Mesendoderm (in vitro differentiated cells): ENCODE measurements at places on chromosomes 6 and 20.

- no peaks in the 10 kb centered on the region for H3K27me3 ChIP-seq
- no peak overlapping the region for H3K27ac ChIP-seq
- no peak for DNase-seq
- no peaks in the 10 kb centered on the region for H3K36me3 ChIP-seq
Measured at GRCh38 chr6:439641-440167, 48.2 kb downstream of the IRF4 start.

- H3K4me1 ChIP-seq: no peaks in the 10 kb centered on the region
- DNase-seq: no peak
- H3K36me3 ChIP-seq: peaks cover 4% of the 10 kb centered on the region
- H3K27me3 ChIP-seq: no peaks in the 10 kb centered on the region
Measured at GRCh38 chr20:17609811-17610377, 40.0 kb downstream of the DSTN start.

DNA sequence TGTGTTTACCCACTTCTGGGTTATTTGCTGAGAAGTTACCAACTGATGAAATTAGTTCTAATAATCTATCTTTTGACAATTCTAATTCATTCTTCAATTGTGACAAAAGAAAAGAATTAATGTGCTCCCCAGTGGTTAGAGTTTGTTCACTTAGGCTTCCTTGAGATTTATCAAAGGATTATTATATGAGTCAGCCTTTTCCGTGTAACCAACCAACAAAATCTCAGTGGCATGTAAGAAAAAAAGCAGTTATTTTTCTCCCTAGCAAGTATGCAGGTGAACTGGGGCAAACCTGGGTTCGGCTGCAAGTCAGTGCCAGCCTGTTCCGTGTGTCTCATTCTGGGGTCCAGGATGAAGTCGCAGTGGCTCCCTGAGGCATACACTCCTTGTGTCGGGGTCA is 28.8 kb upstream of the HIVEP1 start:
- H3K27me3 ChIP-seq: no peaks in the 10 kb centered on the region
- H3K36me3 ChIP-seq: no peaks in the 10 kb centered on the region
- no peak for DNase-seq
- no peak overlapping the region for H3K4me3 ChIP-seq
- H3K4me1 ChIP-seq: no peaks in the 10 kb centered on the region

GRCh38 chr6:157430834-157431233 is 49.8 kb downstream of the ZDHHC14 start:
- no peaks in the 10 kb centered on the region for H3K27me3 ChIP-seq
- H3K36me3 ChIP-seq: no peaks in the 10 kb centered on the region
- no peaks in the 10 kb centered on the region for H3K4me1 ChIP-seq
- DNase-seq: no peak
- H3K4me3 ChIP-seq: no peak overlapping the region
- no peak overlapping the region for H3K27ac ChIP-seq

GRCh38 chr6:119647309-119647708 is 297.7 kb upstream of the MAN1A1 start:
- no peak overlapping the region for H3K27ac ChIP-seq
- DNase-seq: no peak
- H3K36me3 ChIP-seq: no peaks in the 10 kb centered on the region
- H3K4me1 ChIP-seq: no peaks in the 10 kb centered on the region
- H3K4me3 ChIP-seq: no peak overlapping the region
- H3K27me3 ChIP-seq: no peaks in the 10 kb centered on the region

DNA sequence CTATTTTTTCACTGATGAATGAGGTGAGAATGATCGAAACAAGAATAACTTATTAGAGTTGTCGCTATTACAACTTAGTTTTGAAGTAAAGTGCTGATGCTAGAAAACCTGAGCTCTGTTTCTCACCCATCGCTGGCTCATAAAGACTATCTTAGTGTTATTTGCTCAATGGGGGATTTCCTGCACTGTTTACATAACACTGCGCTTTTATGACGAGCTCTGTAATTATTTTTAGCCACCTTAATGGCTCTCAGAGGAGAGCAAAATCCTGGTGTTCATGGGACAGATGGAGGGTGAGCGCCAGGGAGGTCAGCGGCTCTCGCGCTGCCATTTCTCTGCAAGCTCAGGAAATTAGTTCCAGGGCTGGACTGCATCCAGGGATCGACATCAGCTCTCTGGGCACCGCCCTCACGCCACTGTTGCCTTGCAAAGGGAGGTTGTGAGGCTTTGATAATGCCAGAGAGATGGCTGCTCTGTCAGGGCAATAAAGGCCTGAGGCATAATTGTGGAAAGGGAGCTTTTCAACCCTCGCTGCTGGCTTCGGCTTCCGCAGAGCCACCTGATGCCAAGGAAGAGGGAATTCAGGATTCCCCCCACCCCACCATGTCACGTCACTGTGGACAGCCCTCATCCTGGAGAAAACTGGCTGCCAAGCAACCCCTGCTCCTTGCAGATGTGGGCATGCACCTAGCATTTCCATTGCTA is 72.0 kb downstream of the DACT2 start:
- no peaks in the 10 kb centered on the region for H3K27me3 ChIP-seq
- H3K4me1 ChIP-seq: no peaks in the 10 kb centered on the region
- no peak overlapping the region for H3K27ac ChIP-seq
- H3K4me3 ChIP-seq: no peak overlapping the region
- no peaks in the 10 kb centered on the region for H3K36me3 ChIP-seq

- H3K4me1 ChIP-seq: peaks cover 8% of the 10 kb centered on the region
- no peak overlapping the region for H3K27ac ChIP-seq
- H3K36me3 ChIP-seq: no peaks in the 10 kb centered on the region
- H3K27me3 ChIP-seq: no peaks in the 10 kb centered on the region
Measured at GRCh38 chr6:43941174-43941573, 171.2 kb downstream of the VEGFA start.

DNA sequence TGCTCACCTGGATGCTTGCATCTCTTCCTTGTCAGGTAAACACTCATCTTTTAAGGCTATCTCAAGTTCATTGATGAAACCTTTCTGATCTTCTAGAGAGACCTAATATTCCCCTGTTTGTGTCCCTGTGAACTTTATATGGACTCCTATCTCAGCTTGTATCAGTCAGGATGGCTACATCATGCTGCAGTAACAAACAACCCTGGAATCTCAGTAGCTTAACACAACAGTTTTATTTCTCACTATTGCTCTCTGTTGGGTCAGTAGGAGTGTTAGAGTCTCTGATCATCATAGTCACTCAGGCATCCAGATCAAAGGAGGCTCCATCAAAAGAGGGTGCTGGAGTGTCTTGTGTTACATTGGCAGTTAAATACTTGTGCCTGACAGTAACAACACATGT is 12.2 kb upstream of the C2 start:
- H3K4me1 ChIP-seq: no peaks in the 10 kb centered on the region
- no peak overlapping the region for H3K27ac ChIP-seq
- no peaks in the 10 kb centered on the region for H3K36me3 ChIP-seq
- no peaks in the 10 kb centered on the region for H3K27me3 ChIP-seq

DNA sequence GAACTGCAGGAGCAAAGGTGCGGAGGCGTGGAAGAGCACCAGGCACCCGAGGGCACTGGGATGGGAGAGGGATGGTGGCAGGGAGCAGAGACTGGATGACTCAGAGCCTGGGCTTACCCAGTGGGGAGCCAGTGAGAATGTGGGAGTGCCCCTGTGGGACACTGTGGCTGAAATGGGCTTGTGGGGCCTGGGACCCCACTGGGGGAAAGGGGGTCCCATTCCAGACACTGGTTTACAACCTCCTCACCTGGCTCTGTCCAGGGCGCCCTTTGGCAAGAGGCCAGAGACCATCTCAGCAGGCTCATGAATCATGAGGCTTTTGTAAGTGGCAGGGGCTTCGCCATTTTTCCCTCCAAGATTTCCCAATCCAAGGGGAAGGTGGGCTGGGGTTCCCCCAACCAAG is 124.0 kb upstream of the MAFB start:
- H3K4me3 ChIP-seq: no peak overlapping the region
- no peak for DNase-seq
- H3K4me1 ChIP-seq: no peaks in the 10 kb centered on the region
- H3K27me3 ChIP-seq: no peaks in the 10 kb centered on the region

DNA sequence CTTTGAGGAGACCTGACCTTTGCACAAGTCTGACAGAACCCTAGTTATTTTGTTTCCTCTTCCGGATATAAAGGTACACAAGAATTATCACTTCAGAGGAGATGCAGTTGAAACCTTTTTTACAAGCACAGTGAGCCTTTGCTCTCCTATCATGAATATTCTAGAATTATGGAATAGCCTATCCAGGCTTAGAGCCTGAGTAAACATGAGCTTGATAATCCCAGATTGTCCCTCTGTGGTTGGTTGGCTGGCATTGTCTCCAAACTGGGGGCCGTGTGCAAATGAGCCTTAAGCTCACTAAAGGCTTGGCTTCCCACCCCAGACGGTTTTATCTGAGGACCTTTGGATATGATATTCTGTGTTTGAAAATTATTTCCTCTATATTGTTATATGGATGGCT is 32.0 kb downstream of the BTBD3 start:
- H3K27me3 ChIP-seq: no peaks in the 10 kb centered on the region
- no peaks in the 10 kb centered on the region for H3K4me1 ChIP-seq
- H3K27ac ChIP-seq: no peak overlapping the region
- H3K4me3 ChIP-seq: no peak overlapping the region

GRCh38 chr20:42402455-42402854 is 784.3 kb upstream of the CHD6 start:
- no peaks in the 10 kb centered on the region for H3K4me1 ChIP-seq
- H3K27ac ChIP-seq: no peak overlapping the region
- no peak overlapping the region for H3K4me3 ChIP-seq

GRCh38 chr6:37103169-37104039 is 66.5 kb upstream of the PIM1 start:
- H3K4me3 ChIP-seq: no peak overlapping the region
- peak overlapping the region; percentile 59 for H3K27ac ChIP-seq
- H3K4me1 ChIP-seq: peaks cover 23% of the 10 kb centered on the region

- H3K36me3 ChIP-seq: no peaks in the 10 kb centered on the region
- no peak for DNase-seq
- H3K4me1 ChIP-seq: peaks cover 7% of the 10 kb centered on the region
- H3K4me3 ChIP-seq: no peak overlapping the region
- H3K27ac ChIP-seq: no peak overlapping the region
Measured at GRCh38 chr6:139522511-139523220, 148.2 kb upstream of the CITED2 start.

GRCh38 chr6:41836022-41836659 is 48.6 kb downstream of the TOMM6 start:
- H3K36me3 ChIP-seq: no peaks in the 10 kb centered on the region
- no peak overlapping the region for H3K27ac ChIP-seq
- H3K4me1 ChIP-seq: no peaks in the 10 kb centered on the region
- no peaks in the 10 kb centered on the region for H3K27me3 ChIP-seq
- H3K4me3 ChIP-seq: no peak overlapping the region
- DNase-seq: no peak

GRCh38 chr6:90199900-90200299 is 96.7 kb downstream of the BACH2 start:
- no peaks in the 10 kb centered on the region for H3K27me3 ChIP-seq
- no peak overlapping the region for H3K4me3 ChIP-seq
- no peak overlapping the region for H3K27ac ChIP-seq
- no peak for DNase-seq
- H3K36me3 ChIP-seq: no peaks in the 10 kb centered on the region

DNA sequence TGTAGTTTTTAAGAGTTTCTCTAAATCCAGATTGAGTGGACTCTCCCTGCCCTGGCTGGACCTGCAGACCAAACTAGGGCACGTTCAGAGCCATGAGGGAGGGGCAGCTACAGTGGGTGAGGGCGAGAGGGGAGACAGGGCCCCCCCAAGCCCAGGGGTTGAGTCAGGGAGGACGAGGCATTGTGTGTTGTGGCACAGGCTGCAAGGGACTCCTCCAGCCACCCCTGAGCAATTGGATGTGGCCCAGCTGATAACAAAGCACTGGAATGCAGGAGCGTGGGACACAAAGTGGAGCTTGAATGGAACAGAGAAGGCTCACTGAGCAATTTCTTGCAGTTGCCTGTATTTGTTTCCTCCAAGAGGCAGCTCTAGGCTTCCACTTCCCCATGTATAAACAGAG is 43.5 kb upstream of the MYL9 start:
- H3K27ac ChIP-seq: no peak overlapping the region
- peaks cover 13% of the 10 kb centered on the region for H3K36me3 ChIP-seq
- H3K27me3 ChIP-seq: no peaks in the 10 kb centered on the region
- H3K4me1 ChIP-seq: no peaks in the 10 kb centered on the region
- no peak for DNase-seq

DNA sequence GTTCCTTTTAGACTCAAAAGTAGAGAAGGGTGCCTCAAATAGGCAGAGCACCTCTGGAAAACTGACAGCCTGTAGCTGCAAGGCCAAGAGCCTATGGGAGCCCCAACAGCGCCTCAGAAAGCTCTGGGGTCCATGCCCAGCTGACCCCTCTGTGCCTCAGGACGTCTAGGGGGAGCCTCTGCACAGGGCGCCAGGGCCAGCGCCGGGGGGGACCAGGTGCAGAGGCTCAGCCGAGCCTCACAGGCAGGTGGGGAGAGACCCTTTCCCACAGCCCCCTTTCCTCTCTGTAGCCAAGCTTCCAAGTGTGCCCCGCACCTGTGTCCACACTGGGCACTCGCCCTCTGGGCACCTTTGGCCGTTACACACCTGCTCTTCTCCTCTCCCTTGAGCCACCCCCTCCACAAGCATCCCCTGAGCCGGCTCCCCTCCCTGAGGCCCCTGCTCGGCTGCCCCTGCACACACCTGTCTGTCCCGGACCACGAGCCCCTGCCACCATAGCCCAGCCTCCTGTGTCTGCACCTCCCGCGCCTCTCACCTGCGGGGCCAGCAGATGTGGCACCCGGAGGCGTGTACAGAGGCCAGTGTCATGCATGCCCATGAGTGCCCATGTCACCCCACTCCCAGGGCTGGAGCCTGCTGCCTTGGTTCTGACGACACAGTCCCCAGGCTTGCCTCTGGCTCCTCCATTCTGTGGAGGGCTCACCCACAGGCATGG is 53.2 kb downstream of the GINS1 start:
- H3K4me3 ChIP-seq: no peak overlapping the region
- peaks cover 18% of the 10 kb centered on the region for H3K36me3 ChIP-seq
- H3K27me3 ChIP-seq: no peaks in the 10 kb centered on the region
- no peaks in the 10 kb centered on the region for H3K4me1 ChIP-seq
- no peak overlapping the region for H3K27ac ChIP-seq
- DNase-seq: no peak

GRCh38 chr6:52423448-52423847 is 3.3 kb downstream of the EFHC1 start:
- H3K27me3 ChIP-seq: no peaks in the 10 kb centered on the region
- peaks cover 2% of the 10 kb centered on the region for H3K4me1 ChIP-seq
- no peak for DNase-seq

- H3K27ac ChIP-seq: no peak overlapping the region
- no peak for DNase-seq
- no peaks in the 10 kb centered on the region for H3K4me1 ChIP-seq
- H3K36me3 ChIP-seq: no peaks in the 10 kb centered on the region
Measured at GRCh38 chr6:45563041-45563440, 185.3 kb upstream of the SUPT3H start.

GRCh38 chr20:6180531-6180930 is 57.7 kb upstream of the FERMT1 start:
- H3K27me3 ChIP-seq: no peaks in the 10 kb centered on the region
- no peak for DNase-seq
- no peaks in the 10 kb centered on the region for H3K4me1 ChIP-seq
- H3K36me3 ChIP-seq: no peaks in the 10 kb centered on the region

DNA sequence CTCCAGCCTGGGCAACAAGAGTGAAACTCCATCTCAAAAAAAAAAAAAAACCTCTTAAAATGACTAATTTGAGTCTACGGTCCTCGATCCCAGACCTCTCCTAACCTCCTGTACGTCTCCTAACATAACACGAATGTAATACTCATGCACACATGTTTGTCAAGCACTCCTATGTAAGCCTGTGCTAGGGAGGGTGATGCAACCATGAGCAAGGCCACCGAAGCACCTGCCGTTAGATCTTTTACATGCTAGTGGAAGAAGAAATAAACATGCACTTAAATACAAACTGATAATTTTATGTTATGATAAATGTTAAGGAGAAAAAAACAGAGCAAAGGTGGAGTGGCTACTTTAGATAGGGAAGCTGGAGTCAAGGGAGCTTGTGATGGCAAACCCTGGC is 72.3 kb upstream of the BEND3 start:
- H3K4me1 ChIP-seq: no peaks in the 10 kb centered on the region
- H3K4me3 ChIP-seq: no peak overlapping the region
- H3K27ac ChIP-seq: no peak overlapping the region
- H3K27me3 ChIP-seq: no peaks in the 10 kb centered on the region
- no peak for DNase-seq
